PC-9 (cell line): ENCODE measurements at places on chromosomes 6 and 20. TPM values are rescaled to one million over a fixed set of nuclear protein-coding genes. Genes with fewer than 3 reads are reported as not detected.

DNA sequence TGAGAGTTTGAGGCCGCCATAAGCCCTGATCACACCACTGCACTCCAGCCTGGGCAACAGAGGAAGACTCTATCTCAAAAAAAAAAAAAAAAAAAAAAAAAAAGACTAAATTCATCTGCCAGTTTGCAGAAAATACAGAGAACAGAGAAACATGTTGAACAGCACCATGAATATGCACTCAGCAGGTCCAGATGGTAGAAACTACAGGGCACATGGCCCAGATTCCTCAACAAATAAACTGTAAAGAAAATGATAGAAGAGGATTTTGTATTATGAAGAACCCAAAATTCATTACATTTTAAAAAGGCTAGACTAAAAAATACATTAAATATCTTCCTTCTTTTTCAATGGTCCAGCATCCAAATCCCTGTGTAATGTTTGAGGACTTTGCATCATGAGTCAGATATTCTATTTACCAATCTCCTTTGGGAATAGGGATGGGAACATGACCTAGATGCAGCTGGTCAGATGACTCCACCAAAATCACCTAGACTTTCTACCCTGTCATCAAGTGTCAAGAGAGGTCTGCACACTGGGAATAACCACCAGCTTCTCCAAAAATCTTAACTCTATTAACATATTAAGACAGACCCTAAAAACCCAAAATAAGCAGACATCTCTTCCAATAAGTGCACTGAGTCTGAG is 189.1 kb upstream of the TCF21 start:
- H3K27me3 ChIP-seq = no peaks in the 10 kb centered on the region
- H3K36me3 ChIP-seq = no peaks in the 10 kb centered on the region
- no peak for DNase-seq
- no peak overlapping the region for H3K27ac ChIP-seq
- H3K4me3 ChIP-seq = no peak overlapping the region

DNA sequence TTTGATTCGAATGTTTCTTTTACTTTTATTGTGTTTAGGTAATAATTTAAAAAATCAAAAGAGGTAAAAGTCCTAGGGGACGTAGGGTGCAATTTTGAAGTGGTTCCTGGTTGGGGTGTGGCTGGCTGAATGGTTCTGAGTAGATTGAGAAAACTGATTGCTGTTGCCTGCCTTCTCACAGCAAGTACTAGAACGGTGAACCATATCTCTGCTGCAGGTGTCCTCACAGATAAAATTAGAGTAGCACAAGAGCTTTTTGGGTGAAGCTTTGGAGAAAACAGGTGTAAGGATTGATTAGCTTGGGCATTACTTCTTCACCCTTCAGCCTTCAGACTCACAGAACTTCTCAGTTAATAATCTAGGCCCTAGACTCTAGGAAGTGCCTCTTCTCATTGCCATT is 19.8 kb upstream of the GJA10 start:
- H3K36me3 ChIP-seq = no peaks in the 10 kb centered on the region
- no peak for DNase-seq
- no peak overlapping the region for H3K27ac ChIP-seq
- H3K4me1 ChIP-seq = no peaks in the 10 kb centered on the region
- no peaks in the 10 kb centered on the region for H3K27me3 ChIP-seq

Gene NOX3
- not detected in 2 replicates for total RNA-seq

Gene TCF21
- not detected in 2 replicates for total RNA-seq

- H3K27me3 ChIP-seq = no peaks in the 10 kb centered on the region
- no peak overlapping the region for H3K4me3 ChIP-seq
- DNase-seq = peak; percentile 63
- peak overlapping the region; percentile 55 for H3K27ac ChIP-seq
- H3K4me1 ChIP-seq = peaks cover 87% of the 10 kb centered on the region
Observed at GRCh38 chr6:125197795-125198269, 44.3 kb downstream of the TPD52L1 start.

Gene C6orf58
- not detected in 2 replicates for total RNA-seq

GRCh38 chr6:52611833-52612232 is 35.0 kb upstream of the TRAM2 start:
- no peaks in the 10 kb centered on the region for H3K27me3 ChIP-seq
- no peak overlapping the region for H3K4me3 ChIP-seq
- H3K4me1 ChIP-seq = peaks cover 21% of the 10 kb centered on the region
- no peak overlapping the region for H3K27ac ChIP-seq
- H3K36me3 ChIP-seq = no peaks in the 10 kb centered on the region

GRCh38 chr20:3705491-3705969 is 6.9 kb downstream of the SIGLEC1 start:
- DNase-seq = no peak
- no peak overlapping the region for H3K27ac ChIP-seq
- no peaks in the 10 kb centered on the region for H3K27me3 ChIP-seq
- no peak overlapping the region for H3K4me3 ChIP-seq

Gene RFX6
- total RNA-seq = not detected in 2 replicates

DNA sequence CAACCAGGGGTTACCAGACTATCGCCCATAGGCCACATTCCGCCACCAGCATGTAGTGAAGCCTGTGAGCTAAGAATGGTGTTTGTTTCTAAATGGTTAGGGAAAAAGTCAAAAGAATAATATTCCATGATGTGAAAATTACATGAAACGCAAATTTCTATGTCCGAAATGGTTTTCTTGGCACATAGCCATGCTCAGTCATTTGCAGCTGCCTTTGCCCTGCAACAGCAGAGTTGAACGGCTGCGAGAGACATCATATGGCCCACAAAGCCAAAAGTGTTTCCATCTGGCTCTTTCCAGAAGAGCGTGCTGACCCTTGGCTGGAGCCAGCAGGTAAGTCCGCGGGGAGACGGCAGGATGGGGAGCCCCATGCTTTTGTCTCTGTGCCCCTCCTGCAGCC is 60.7 kb downstream of the FAM120B start:
- no peak overlapping the region for H3K27ac ChIP-seq
- no peak for DNase-seq
- H3K4me3 ChIP-seq = no peak overlapping the region
- H3K4me1 ChIP-seq = no peaks in the 10 kb centered on the region
- no peaks in the 10 kb centered on the region for H3K36me3 ChIP-seq

Gene PSMB1
- 140 and 169 TPM in 2 replicates for total RNA-seq

Gene LIME1
- 18.7 and 24.8 TPM in 2 replicates for total RNA-seq

DNA sequence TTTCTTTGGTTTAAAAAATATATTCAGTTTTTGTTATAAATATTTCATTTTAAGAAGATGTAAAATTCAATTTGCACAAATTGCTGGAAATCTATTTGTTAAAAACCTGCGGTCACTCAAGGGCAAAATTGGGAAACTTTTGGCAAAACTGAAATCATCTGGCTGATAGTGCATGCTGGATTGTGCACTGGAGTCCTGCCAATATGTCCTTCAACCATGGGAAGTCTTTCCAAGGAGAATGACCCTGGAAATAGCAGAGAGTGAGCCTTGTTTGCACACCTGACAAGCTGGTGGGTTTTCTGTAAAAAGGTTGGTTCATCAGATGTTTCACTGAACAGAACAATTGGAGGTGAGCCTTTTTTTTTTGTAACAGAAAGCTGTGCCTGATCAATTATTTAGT is 413.5 kb downstream of the BTBD3 start:
- H3K4me1 ChIP-seq = no peaks in the 10 kb centered on the region
- no peak for DNase-seq
- no peaks in the 10 kb centered on the region for H3K36me3 ChIP-seq
- H3K27ac ChIP-seq = no peak overlapping the region

Gene FOXP4
- 26.0 and 29.4 TPM in 2 replicates for total RNA-seq

GRCh38 chr20:51639206-51639832 is 96.8 kb upstream of the NFATC2 start:
- H3K27me3 ChIP-seq = no peaks in the 10 kb centered on the region
- no peak overlapping the region for H3K4me3 ChIP-seq
- H3K4me1 ChIP-seq = no peaks in the 10 kb centered on the region
- no peaks in the 10 kb centered on the region for H3K36me3 ChIP-seq
- H3K27ac ChIP-seq = no peak overlapping the region
